B cell (primary cell): ENCODE measurements at places on chromosomes 5 and 9. TPM values are rescaled to one million over a fixed set of nuclear protein-coding genes. Genes with fewer than 3 reads are reported as not detected.
A peak's percentile ranks its signal among the peaks of the same experiment; 100 is the strongest.

DNA sequence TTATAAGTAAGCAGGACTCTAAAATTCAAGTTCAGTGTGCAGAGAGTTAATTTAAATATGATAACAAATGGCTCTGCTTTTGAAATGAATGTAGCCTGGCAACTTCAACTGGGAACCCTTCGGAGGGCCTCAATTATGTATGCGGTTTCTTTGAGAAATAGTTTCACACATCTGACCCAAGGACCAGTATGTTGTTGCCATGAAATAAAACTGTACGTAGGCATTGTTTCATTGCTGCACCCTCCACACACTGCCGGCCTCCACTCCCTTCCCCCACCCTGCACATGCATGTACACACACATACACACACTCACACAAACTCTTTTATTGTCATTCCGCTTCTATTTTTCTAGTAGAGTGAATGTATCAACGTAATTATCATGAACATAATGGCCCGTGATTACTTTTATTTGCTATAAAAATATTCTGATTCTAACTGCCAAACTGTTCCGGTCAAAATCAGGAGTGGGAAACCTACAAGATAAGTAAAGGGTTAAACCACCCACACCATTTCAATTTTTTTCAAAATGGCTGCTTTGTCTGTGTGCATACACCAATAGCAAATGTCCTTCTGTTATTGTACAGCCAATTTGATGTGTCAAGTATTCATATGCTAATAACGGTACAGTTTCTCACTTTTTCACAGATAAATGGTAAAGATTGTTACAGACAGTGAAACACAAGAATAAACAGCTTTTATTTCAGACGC, 215.5 kb upstream of the TMEM161B start:
- no peak overlapping the region for H3K27ac ChIP-seq
- H3K36me3 ChIP-seq: no peaks in the 10 kb centered on the region
- no peaks in the 10 kb centered on the region for H3K27me3 ChIP-seq
- H3K4me3 ChIP-seq: no peak overlapping the region

DNA sequence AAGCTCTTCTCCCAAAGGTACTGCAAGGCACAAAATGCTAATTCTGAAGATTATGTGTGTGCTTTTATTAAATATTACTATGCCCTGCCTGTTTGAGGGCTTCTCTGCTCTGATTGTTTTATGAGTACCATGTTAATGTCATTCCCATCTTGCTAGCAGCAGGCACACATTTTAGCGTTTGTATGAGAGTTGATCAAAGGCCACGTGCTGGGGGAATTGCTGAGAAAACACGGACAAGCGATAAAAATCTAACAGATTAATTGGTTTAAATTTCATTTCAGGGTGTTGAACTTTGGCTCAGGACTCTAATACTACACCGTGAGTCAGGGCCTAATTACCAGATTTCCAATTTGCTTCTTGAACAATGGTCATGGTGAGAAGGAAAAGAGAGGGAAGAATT, 298.4 kb downstream of the EBF1 start:
- DNase-seq: no peak
- H3K36me3 ChIP-seq: peaks cover 5% of the 10 kb centered on the region
- H3K27ac ChIP-seq: no peak overlapping the region

- no peak overlapping the region for H3K4me3 ChIP-seq
- H3K36me3 ChIP-seq: no peaks in the 10 kb centered on the region
- peaks cover 65% of the 10 kb centered on the region for H3K4me1 ChIP-seq
- H3K27ac ChIP-seq: no peak overlapping the region
- no peaks in the 10 kb centered on the region for H3K27me3 ChIP-seq
These were observed 2.9 kb upstream of the SLC23A1 start for GRCh38 chr5:139386050-139386438.

GRCh38 chr9:1721196-1721595, 294.0 kb upstream of the SMARCA2 start:
- no peak overlapping the region for H3K27ac ChIP-seq
- H3K4me1 ChIP-seq: no peaks in the 10 kb centered on the region
- no peak for DNase-seq
- no peak overlapping the region for H3K4me3 ChIP-seq
- no peaks in the 10 kb centered on the region for H3K36me3 ChIP-seq

GRCh38 chr9:138115506-138115905, 237.9 kb downstream of the CACNA1B start:
- H3K27me3 ChIP-seq: no peaks in the 10 kb centered on the region
- no peaks in the 10 kb centered on the region for H3K4me1 ChIP-seq
- no peaks in the 10 kb centered on the region for H3K36me3 ChIP-seq

DNA sequence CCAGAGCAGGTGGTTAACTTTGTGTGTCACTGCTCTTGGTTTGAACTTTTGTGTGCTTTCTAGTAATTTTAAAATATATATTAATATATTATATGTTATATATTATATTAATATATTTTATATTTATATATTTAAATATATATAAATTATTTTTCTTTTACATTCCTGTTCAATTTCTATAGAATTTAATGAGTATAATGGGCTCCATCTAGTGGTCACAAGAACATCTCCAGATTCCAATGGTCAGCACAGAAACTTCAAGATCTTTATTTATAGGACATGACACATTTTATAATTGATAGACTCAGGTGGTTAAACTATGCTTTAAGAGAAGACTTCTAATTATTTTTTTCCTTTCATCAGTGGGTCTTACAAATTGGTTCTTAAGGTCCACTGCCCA, 39.1 kb downstream of the COL23A1 start:
- H3K4me1 ChIP-seq: no peaks in the 10 kb centered on the region
- H3K27me3 ChIP-seq: no peaks in the 10 kb centered on the region
- H3K27ac ChIP-seq: no peak overlapping the region
- H3K4me3 ChIP-seq: no peak overlapping the region

- H3K4me1 ChIP-seq: no peaks in the 10 kb centered on the region
- DNase-seq: no peak
- H3K27ac ChIP-seq: no peak overlapping the region
- no peak overlapping the region for H3K4me3 ChIP-seq
- H3K36me3 ChIP-seq: no peaks in the 10 kb centered on the region
These were observed 100.1 kb downstream of the PSAT1 start for GRCh38 chr9:78397045-78397444.

DNA sequence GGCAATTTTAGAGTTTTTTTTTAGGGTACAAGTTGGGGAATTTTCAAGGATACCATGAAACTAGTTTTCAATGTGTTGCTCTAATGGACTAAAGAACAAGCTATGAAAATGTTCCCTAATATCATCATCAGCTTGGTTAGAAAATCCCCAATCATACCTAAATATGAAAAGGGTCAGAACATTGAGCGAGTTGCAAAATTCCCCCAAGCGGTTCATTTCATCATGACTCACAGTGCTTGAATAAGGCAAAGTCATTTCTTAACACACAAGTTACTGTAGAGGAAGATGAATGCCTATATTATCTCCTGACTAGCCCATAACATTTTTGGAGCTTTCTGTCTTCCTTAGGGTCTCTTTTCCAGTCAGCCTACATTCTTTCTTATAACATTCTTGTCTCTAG, 62.7 kb downstream of the ST8SIA4 start:
- peaks cover 23% of the 10 kb centered on the region for H3K4me1 ChIP-seq
- H3K4me3 ChIP-seq: no peak overlapping the region
- no peaks in the 10 kb centered on the region for H3K36me3 ChIP-seq
- no peaks in the 10 kb centered on the region for H3K27me3 ChIP-seq
- peak; percentile 54 for DNase-seq

DNA sequence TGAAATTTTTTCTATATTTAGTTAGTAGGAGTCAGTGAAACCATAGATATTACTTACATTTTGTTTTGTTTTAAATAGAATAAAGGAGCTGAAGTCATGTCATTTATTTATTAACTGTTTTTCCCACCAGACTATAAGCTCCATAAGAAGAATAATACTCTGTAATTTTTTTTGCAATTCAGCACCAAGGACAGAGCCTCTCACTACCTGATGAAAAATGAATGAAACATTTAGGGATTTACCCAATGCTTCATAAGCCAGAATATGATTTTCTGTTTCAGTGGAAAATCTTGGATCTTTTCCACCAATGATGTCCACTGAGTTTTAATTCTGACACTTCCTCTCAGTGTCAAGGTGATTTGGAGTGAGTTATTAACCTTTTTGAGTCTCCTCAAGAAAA, 624.9 kb upstream of the GRAMD2B start:
- H3K4me3 ChIP-seq: no peak overlapping the region
- H3K36me3 ChIP-seq: no peaks in the 10 kb centered on the region
- no peaks in the 10 kb centered on the region for H3K4me1 ChIP-seq
- DNase-seq: peak; percentile 3
- H3K27me3 ChIP-seq: no peaks in the 10 kb centered on the region

- H3K36me3 ChIP-seq: no peaks in the 10 kb centered on the region
- no peak within 1 kb of the TSS for H3K27ac ChIP-seq
- no peak for DNase-seq
- H3K4me1 ChIP-seq: no peaks in the 10 kb centered on the region
- no peak within 1 kb of the TSS for H3K4me3 ChIP-seq
- H3K27me3 ChIP-seq: no peaks in the 10 kb centered on the region
These were observed at the start of gene ISL1 for GRCh38 chr5:51383131-51384121. Gene ISL1 (plus strand): TSS chr5:51383448. CDS start chr5:51383672, 224 bp downstream.

DNA sequence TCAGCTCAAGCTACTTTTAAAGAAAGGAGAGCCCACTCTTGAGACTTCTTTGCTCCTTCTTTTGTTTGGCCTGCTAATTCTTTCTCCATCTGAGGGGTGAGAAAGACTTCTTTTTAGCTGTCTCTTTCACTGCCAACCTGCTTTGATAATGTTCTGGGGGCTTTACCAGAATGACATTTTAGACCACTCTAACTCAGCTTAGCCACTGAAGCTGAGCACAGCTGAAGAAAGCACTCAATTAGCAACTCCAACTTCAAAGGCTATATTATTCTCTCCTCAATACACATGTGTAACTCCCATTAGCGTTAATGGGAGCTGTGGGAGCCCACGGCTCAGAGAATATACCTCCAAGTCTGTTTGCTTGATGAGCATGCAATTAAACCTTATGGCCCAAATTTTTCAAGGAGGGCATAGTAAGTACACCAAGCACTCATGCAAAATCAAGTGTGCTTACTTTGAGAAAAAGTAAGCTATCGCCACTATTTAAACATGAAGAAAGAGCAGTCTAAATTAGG, 815.4 kb upstream of the DMAC1 start:
- no peak overlapping the region for H3K27ac ChIP-seq
- H3K27me3 ChIP-seq: no peaks in the 10 kb centered on the region
- no peak overlapping the region for H3K4me3 ChIP-seq
- H3K4me1 ChIP-seq: no peaks in the 10 kb centered on the region
- DNase-seq: no peak

DNA sequence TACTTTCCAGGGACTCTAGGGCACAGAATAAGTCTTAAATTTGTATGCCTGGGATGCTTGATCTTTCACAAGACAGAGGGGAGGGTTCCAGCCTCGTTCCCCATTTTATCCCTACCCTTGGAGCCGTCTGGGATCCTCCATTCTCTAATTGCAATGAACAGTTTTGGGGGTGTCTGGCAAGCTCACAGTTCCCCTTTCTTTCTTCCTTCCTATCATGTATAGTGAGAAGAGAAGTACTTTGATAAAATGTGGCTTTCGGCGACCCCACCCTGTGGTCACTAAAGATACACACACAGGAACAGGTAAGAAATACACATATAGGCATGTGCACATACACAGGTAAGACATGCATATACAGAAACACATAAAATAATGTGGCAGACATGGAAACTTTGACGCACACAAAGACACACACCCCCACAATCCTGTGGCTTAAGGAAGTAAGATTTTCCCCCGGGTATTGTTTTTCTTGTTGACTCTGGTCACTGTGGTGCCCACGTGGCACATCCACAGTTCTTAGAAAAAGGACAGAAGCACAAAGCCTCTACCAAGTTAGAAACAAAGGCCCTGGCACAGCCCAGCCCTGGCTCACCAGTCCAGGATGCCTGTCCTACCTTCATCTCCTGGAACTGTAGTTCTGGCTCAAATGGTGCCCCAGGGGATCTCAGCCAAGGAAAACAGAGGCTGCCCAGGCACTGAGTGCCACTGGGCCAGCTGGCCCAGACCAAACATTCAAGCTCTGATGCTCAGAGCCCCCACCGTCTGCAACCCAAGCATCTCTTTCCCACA, 6.3 kb upstream of the SMU1 start:
- H3K27me3 ChIP-seq: no peaks in the 10 kb centered on the region
- H3K36me3 ChIP-seq: no peaks in the 10 kb centered on the region
- peak overlapping the region; percentile 2 for H3K4me3 ChIP-seq

- H3K4me1 ChIP-seq: peaks cover 19% of the 10 kb centered on the region
- no peaks in the 10 kb centered on the region for H3K36me3 ChIP-seq
These were observed 410.8 kb upstream of the MEF2C start for GRCh38 chr5:89293810-89294209.

DNA sequence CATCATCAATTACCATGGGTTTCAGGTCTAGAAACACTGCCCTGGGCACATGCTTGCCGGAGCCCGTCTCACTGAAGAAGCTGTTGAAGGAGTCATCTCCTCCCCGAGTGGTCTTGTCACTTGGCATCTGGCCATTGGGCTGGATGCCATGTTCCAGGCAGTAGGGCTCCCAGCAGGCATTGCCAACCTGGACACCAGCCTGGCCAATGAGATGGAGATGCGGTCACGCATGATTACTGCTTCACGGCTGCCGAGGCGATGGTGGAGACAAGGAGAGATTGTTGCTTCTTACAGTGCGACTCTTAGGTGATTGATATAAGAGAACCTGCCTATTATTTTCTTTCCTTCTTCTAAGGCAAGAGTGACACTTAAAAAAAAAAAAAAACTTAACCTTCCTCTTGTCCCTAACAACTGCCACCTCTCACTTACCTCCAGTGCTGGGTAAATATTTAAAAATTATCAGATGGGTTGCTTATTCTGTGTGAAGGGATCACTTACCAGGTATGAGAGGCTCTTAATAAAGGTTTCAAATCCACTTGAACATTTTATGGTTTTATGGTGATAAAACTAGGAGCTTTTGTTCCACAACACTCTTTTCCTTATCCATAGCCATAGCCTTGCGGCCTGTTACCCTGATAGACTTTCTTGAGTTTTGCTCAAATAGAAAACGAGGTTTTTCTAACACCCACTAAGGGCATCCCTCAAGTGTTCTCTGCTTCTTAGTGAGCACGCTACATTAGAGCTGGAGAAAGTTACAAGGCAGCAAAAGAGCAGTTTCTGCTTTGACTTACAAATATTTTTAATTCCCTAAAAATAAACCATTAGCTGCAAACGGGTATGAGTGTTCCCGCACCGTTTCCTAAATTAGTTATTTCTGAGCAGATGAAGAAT, 41.2 kb downstream of the NIM1K start:
- H3K36me3 ChIP-seq: no peaks in the 10 kb centered on the region
- H3K27ac ChIP-seq: no peak overlapping the region
- H3K4me3 ChIP-seq: no peak overlapping the region
- DNase-seq: no peak

- peaks cover 24% of the 10 kb centered on the region for H3K4me1 ChIP-seq
- H3K4me3 ChIP-seq: no peak overlapping the region
- no peak overlapping the region for H3K27ac ChIP-seq
- no peaks in the 10 kb centered on the region for H3K36me3 ChIP-seq
- no peak for DNase-seq
- H3K27me3 ChIP-seq: no peaks in the 10 kb centered on the region
These were observed 61.8 kb upstream of the ZBTB43 start for GRCh38 chr9:126743041-126743440.

GRCh38 chr9:131438190-131438589, 44.3 kb downstream of the PRRC2B start:
- peaks cover 19% of the 10 kb centered on the region for H3K4me1 ChIP-seq
- H3K27ac ChIP-seq: no peak overlapping the region
- peaks cover 2% of the 10 kb centered on the region for H3K36me3 ChIP-seq
- DNase-seq: no peak
- H3K27me3 ChIP-seq: no peaks in the 10 kb centered on the region

The CHSY3 gene
- not detected in 2 replicates for total RNA-seq

The SPOCK1 gene
- not detected in 2 replicates for total RNA-seq

The TGFBI gene
- total RNA-seq: 3.7 and 4.2 TPM in 2 replicates

The GFM2 gene
- 22.6 and 28.5 TPM in 2 replicates for total RNA-seq

The DDX31 gene
- total RNA-seq: 22.2 and 22.7 TPM in 2 replicates

The PCDHAC2 gene
- not detected in 2 replicates for total RNA-seq

The KIF12 gene
- total RNA-seq: not detected in 2 replicates

The CEP72 gene
- total RNA-seq: 30.0 and 32.9 TPM in 2 replicates
